ENCODE measurements at places on chromosomes 5 and 9.
A peak's percentile ranks its signal among the peaks of the same experiment; 100 is the strongest.

- DNase-seq: no peak
Observed at GRCh38 chr5:77643654-77644370, 5.3 kb upstream of the OTP start.

GRCh38 chr9:38639577-38639940, 19.2 kb upstream of the ANKRD18A start:
- no peak for DNase-seq

DNA sequence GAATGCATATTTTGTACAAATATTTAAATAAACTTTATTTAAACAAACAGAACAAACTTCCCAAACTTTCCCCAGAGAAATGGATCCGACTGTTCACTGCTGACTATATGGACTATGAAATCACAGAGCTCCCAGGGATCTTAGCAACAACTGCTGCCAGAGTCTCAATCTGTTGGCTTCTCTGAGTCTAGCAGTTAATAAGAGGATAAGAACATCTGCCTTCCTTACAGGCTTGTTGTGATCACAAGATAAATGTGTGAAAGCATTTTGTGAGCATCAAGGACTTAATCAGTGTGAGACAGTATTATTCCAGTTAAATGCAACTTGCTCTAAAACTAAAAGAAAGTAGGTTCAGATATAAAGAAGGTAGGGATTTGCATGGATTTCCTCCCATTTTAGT, 31.4 kb upstream of the MYOT start:
- no peak for DNase-seq

DNA sequence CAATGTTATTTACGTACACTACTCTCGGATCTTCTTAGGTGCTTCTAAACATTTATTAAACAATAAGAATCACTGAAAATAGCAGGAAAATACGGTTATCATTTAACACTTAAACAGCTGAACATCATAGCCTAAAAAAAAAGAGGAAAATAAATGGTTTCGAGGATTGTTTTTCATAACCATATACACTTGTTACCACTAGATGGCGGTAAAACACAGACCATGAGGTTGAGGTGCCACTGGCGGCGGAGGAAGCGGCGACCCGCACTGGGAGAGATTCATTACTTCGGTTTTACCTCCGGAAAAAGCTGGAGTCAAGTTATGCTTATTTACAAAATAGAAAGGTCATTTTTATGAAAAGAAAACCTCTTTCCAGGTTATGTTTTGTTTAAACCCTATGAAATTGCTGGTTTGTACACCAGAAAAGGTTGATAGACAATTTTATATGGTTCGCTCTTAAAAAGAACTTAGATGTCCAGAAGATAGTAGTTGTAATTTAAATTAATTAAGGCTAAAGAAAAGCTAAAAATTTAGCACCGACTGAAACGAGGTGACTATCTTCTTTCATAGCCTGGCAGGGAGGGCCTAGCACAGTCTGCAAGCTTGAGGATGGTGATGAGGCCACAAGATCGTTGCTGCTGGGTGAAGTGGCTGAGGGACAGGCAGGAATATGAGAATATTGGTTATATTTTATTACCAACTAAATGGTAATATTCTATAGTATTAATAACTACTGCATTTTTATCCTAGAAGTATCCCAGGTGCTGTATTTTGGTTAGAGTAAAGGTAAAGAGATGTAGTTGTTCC, 605.7 kb downstream of the RAB3C start:
- DNase-seq: peak; percentile 70

GRCh38 chr9:95813923-95814322, 61.6 kb upstream of the ERCC6L2 start:
- DNase-seq: peak; percentile 55

DNA sequence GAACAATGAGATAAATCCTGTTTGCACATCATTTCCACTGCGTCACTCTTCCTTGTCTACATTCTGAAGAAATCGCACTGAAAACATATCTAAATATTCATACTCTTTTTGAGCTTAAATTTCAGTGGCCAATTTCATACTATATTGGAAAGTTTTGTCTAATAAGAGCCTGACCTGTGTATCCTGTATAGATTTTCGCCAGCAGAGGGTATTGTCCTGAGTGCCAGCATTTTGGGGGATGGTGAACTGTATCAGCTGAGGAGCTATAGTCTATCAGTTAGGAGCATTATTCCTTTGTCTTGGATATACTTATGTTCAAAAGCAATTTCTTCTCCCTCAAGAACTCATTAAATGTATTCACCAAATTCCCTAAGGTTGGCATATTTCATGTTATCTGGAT, 102.3 kb downstream of the SEMA6A start:
- DNase-seq: no peak

- peak; percentile 19 for DNase-seq
Observed at GRCh38 chr9:4068449-4068848, 231.4 kb downstream of the GLIS3 start.

- no peak for DNase-seq
Observed at GRCh38 chr9:73995836-73996235, 501.3 kb upstream of the RORB start.

DNA sequence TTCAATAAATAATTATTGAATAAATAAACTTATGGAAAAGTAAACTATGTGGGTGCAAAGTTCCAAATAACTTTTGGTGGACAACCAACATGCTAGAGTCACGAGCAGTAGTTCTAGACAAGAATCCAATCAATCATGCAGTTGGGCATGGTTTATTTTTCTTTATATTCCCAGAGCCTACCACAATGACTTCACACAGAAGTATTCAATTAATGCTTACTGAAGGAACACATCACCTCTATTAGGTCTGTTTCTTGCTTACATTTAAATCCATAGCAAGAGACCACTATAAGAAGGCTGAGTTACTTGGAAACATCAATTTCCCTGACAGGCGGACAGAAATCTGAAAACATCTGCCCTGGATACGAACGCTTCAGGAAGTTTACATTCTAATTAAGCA, 214.2 kb downstream of the TMEM232 start:
- peak; percentile 57 for DNase-seq

DNA sequence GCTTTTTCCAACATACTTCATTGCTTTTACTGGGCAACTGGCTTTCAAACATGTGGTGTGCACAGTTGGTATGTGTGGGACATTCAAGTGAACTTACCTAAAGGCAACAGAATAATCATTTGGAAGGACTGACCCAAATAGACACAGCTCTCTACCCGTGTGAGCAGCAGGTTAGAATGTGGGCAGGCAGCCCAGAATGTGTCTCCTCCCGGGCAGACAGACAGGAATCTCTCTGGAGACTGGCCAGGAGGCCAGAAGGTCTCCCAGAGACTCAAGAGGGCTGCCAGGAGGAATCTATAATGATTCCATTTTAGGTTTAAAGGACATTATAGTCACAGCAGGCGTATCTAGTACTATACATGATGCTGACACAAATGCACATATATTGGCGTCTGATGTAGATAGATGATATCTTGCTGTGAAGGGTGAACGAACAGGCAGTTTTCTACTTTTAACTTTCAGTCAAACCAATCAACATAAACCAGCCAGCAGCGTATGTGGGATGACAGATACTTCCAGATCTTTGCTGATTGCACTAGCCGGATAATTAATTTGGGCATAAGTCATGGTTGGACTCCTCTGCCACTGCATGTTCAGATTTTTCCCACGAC, 297.4 kb upstream of the ZNF608 start:
- DNase-seq: peak; percentile 97

DNA sequence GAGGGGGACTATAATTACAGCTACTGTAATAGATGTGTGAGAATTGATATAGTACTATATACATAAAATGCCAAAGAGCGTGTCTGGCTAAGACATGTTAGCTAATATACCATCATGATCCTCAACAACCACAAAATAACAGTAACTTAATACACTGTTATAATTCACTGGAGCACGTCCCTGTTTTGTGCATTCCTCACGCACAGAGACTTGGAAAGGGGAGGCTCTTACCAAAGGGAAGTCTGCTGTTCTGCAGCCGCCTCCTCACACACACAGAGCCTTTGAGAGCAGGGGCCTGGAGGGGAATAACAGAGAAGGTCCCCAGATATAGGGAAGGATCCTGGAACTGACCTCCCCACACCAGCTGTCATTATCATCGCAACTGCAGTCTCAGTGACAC, 97.3 kb downstream of the ANKRD18A start:
- DNase-seq: no peak

DNA sequence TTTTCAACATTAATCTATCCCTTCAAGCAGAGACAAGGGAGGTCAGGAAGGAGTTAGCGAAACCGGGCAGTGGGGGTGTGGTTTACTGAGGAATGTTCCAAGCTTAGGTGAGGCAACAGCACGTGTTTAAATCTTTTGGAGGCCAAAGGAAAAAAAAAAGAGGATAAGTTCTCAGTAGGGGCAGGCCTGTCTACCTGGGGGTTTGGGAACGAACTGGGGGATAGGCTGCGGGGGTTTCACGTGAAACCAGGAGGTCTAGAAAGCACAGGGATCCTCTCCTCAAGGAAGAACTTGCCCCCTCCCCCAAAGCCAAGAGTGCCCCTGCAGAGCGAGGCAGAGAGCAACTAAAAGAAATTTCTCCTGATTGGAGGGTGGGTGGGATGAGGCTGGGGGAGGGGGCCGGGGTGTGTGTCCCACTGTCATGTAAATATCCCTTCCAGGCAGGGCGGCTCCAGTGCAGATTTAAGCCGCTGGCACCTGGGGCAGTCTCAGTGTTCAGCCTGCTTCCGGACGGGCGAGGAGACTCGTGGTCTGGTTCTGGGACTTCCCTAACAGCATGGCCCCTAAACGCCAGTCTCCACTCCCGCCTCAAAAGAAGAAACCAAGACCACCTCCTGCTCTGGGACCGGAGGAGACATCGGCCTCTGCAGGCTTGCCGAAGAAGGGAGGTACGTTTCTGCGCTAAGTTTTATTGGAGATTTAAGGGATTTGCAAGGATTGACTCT, 5.5 kb upstream of the SET start:
- DNase-seq: peak; percentile 55

- no peak for DNase-seq
Observed at GRCh38 chr5:32332966-32333365, 20.2 kb upstream of the MTMR12 start.

DNA sequence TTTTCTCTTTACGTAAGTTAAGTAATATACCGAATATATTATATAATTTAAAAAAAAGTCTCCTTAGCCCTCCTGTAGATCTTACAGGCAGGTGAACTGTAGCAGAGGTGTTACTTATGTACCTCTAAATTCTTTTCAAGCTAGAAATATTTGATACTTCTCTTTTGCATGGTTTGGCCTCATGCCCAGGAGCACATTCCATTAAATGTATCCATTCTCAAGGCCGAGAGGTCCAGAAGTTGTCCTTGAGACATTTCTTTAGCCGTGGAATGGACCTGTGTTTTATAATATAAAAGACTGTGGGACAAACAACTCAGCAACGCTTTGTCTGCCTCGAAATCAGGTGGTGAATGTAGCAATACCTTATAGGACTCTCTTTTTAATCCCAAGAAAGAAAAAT, 184.5 kb downstream of the TRIO start:
- peak; percentile 45 for DNase-seq

DNA sequence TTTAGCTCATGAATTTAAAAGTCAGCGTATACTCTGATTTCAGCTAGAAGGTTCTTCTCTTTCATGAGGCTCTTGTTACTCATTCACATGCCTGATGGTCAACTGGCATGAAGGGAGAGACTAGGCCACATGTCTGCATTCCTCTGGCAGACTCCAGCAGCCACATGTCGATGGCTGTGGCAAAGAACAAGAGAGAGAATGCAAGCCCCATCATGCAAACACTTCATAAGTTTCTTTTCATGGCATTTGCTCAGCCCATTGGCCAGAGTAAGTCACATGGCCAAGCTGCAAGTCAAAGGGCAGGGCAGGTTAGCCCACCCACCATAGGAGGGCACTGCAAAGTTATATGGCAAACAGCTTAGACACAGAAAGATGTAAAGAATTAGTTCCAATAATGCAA, 5.4 kb downstream of the KCNV2 start:
- peak; percentile 79 for DNase-seq

DNA sequence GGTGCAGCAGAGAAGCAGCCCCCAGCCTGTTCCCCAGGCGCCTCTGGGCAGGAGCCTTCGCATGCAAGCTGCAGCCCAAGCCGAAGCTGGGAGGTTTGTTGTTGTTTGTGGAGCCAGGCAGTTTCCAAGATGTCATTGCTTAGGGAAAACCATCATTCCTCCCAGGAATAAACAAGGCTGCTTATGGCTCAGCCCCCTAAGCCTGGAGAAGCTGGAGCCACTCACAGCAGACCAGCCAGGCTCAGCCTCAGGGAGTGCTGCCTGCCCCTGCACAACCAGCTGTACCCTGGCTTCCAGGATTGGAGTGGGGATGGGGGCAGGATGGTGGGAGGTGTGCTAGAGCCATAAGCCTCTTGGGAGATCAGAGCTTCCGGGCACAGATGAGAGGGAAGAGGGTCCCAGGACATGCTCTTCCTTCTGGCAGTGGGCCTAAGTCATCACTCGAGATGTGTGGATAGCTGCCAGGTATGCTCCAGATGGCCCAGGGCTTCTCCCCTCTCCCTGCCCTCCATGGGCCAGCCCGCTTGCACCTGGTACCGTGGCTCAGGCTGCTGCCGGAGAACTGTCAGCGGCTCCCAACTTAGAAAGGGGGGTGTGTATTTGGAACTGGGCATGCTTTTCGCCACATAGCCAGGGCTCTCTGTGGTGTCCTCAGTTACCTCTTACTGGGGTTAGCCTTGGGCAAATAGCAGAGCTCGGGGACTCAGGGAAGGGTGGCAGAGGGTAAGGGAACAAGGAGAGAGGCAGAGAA, 105.2 kb downstream of the RGS3 start:
- DNase-seq: no peak

DNA sequence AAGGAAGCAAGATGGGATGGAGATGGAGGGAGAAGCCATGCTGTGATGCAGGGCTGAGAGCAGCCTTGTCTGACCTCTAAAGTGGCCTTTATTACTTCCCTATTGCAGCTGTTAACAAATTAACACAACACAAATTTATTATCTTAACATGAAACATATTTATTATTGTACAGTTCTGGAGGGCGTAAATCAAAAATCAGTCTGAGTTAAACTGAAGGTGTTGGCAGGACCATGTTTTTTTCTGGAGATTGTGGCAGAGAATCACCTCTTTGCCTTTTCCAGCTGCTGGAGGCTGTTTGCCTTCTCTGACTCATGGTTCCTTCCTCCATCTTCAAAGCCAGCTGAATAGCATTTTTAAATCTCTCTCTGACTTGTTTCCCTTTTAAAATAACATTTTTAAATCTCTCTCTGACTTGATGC, 7.2 kb upstream of the MCC start:
- DNase-seq: peak; percentile 65

DNA sequence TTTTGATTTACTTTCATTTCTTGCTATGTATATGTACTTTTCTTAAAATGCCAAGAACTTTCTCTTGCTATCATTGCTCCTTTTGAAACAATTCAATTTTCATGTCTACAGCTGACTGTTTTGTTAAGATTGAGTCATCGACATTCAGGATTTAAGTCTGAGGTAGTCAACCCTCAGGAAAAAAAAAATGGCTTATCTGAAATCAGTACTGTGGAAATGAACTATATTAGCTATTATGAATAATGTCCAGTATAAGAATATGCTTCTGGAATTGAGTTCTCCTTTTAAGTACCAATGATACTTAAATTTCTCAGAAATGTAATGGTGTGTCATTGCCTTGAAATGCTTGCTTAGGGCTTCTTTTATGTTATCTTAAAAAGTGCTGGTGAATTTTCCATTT, 37.9 kb downstream of the TNFAIP8 start:
- peak; percentile 86 for DNase-seq
